Posterior cingulate gyrus (tissue), 11 donors: ENCODE measurements at places on chromosomes 4 and X.
A peak's percentile ranks its signal among the peaks of the same experiment; 100 is the strongest.

- no peak for DNase-seq
Measured at GRCh38 chr4:54076673-54077072, 12.3 kb upstream of the CHIC2 start.

GRCh38 chr4:8350841-8351461, 81.4 kb downstream of the HTRA3 start:
- peak; percentile 62 for DNase-seq

DNA sequence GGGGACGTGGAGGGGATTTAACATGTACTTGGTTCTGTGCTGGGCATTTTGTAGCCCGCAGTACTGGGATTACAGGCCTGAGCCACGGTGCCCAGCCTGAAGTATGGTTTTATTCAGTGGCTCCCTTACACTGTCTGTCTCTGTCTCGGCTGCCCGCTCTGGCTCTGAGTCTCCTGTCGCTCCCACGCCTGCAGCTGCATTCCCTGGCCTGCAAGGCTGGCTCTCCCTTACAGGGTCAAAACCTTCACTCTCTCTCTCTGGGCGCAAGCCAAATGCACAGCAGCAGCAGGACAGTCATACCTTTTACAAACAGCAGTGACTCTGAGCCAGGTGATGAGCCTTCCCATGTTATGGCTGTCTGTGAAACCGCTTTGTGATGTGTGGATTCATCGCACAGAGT, 72.1 kb downstream of the HTRA3 start:
- peak; percentile 17 for DNase-seq

DNA sequence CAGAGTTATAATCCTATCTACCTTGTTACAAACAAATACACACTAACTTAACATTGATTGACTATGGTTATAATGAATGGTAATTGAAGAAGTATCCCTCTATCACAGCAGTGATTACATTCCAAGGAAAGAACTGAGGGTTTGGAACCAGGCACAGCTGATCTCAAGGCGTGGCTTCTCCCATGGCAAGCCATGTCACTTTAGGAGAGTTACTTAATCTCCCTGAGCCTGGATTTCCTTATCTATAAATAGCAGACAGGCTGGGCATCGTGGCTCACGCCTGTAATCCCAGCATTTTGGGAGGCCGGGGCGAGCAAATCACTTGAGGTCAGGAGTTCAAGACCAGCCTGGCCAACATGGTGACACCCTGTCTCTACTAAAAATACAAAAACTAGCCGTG, 25.6 kb downstream of the SORBS2 start:
- no peak for DNase-seq

DNA sequence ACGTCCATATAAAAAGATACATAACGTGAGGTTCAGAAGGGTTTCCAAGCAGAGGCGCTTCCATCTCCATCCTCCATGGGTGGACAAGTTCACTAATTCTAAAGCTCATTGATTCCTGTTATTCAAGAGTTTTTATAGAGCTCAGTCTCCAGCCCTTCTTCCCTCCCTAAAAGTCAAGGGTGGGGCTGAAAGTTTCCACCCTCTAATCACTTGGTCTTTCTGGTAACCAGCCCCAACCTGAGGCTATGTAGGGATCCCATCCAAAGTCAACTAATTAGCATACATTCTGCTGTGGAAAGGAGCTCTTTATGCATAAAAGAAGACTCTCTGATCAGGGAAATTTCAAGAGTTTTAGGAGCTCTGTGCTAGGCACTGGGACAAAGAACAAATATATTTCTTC, 46.9 kb upstream of the VEGFC start:
- no peak for DNase-seq

DNA sequence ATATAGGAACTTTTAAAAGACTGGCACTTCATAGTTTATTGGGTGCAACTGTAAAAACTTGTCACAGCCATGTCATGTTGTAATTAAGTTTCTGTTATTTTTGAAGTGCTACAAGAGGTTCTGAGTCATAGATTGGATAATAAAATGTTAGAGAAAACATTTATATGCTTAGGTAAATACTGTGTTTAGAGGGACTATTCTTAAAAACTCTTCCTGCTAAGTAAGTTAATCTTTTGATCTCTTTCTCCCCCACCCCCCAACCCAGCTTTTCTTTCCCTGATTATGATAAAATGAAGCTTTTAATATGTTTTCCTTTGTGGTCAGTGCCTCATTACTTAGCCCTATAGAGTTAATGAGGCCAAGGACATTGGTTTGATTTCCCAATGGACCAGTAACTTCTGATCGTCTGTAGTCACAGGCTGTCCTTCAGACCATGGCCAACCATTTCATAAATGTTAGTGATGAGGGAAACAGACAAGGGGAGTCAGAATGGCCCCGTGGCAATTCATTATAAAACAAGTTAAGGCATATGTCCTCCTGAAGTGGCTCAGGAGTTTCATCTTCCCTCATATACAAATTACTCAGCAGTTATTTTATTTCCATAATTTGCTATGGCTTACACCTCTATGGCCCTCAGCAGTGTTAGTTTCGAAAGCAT, 3.9 kb upstream of the PDLIM5 start:
- DNase-seq, result no peak

GRCh38 chr4:59484944-59485343, 1715.2 kb upstream of the ADGRL3 start:
- no peak for DNase-seq

DNA sequence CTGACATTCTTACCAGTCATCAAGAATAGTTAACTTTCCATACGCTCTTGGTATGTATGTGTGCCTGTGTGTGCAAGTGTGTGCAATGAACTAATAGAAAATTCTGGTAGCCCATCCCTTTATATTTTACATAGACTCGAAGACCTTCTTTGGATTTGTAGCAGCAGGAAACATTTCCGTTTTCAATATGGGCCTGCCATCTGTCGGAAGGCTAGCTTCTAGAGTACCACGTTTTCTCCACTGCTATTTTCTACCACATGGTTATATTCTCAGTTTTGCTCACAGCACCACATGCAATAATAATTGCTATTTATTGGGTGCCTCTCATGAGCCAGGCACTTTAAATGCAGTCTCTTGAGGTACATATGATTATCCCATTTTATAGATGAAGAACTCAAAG, 47.9 kb upstream of the PTCHD1 start:
- no peak for DNase-seq

DNA sequence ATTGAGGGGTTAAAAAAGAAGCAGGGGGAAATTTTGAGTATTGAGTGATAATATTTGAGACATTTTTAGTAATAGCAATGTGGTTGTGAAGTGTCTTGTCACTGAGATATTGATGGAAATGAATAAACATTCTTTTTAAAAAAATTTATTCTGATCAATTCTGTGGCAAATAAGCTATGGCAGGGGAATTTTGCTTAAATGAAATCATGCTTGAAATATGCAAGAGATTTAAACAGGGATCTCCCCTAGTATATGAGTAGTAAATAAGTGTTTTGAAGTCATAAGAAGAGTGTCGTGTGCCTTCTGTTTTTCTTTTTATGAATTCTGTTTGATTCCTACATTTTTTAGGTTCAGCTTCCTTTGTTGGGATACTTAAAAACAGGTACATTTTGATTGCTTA, 23.2 kb downstream of the IL15 start:
- no peak for DNase-seq

DNA sequence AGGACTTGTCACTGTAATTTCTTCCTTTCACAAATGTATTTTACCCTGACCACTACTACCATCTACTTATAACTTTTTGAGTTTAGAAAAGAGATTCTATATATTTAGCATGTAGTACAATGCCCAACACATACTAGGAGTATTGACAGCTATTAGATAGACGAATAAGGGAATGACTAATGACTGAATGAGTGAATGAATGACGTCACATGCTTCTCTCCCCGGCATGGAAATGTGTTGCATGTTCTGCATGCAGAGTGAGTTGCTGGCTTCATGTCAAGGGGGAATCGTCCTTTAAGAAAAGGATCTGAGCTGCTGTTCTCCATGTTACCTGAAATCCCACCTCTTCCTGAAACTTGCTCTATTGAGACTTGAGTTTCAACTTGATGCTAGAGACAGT, 87.4 kb upstream of the AMELX start:
- no peak for DNase-seq

- peak; percentile 86 for DNase-seq
Measured at GRCh38 chr4:6222761-6223292, 22.5 kb upstream of the JAKMIP1 start.

- no peak for DNase-seq
Measured at GRCh38 chr4:184310171-184310567, 92.5 kb upstream of the ENPP6 start.

DNA sequence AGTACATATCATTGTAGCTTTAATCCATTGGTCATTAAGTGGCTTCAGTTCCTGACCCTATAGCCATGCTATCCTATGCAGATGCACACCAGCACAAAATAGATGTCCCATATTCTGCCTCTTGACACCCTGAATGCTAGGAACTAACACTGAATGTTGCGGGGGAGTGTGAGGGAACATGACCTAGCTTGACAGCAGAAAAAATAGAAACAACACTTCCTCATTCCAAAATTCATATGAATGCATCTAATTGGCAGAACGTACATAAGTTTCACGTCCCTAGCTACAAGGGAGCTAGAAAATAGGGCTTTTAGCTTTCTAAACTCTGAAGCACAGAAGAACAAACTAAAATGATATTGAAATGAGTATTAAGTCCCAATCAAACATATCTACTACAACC, 14.4 kb upstream of the DCAF8L1 start:
- DNase-seq, result no peak

GRCh38 chr4:81676537-81676936, 204.8 kb upstream of the RASGEF1B start:
- DNase-seq, result no peak

- DNase-seq, result no peak
Measured at GRCh38 chrX:108447303-108447702, 7.7 kb downstream of the COL4A5 start.

- DNase-seq, result no peak
Measured at GRCh38 chrX:97167333-97167732, 283.6 kb downstream of the RPA4 start.

DNA sequence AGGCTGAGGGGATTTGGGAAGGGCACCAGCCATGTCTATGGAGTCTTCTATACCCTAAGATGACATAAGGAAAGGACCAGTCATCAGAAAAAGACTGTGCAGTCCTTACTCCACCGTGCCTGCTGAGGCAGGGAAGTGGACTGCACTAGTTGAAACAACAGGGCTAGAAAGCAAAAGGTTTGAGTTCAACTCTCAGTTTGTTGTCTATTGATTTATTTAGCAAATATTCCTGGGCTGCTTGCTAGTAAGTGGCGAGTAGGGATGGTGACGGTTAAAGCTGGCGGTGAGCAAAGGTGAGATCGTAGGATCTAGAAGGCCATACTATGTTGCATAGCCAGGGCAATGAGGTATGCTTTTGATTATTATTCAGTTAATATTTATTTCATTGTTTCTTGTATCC, 110.1 kb downstream of the SMIM20 start:
- no peak for DNase-seq

DNA sequence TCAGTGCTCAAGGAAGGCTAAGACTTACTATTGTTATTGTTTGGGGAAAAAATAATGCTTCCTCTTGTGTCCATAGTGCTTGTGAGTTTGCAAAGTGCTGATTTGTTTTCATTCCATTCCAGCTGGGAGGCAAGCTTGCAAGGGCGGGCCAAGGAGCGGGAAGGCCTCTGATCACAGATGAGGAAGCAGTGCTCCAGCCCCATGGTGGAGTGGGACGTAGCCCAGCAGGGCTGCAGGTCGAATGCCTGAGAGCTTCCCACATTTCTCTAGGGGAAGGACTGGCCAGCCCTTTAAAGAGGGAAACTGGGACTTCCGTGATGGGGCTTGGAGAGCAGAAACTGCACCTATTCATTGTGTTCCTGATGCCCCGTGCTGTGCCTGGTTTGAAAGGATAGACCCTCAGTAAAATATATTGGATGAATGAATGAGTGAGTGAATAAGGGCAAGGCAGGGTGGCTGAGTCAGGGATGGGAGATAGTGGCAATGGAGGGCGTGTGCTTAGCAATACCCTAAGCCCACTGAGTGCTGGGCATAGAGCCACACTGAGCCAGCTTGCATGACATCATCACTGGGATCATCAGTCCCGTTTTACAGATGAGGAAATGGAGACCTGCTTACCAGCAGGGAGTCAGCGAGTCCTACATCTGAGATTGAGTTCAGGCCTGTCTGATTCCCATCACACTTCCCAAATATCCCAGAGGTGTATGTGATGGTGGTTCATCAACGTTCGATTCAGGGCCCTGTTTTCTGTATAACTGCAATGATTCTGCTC, 17.9 kb upstream of the NSG1 start:
- no peak for DNase-seq

- no peak for DNase-seq
Measured at GRCh38 chr4:11937941-11938340, 509.2 kb upstream of the HS3ST1 start.
